ENCODE measurements at places on chromosomes 11 and 22.

GRCh38 chr11:92632495-92632894 lies 337.0 kb upstream of the MTNR1B start:
- DNase-seq: no peak

GRCh38 chr22:27473533-27473932 lies 328.0 kb downstream of the MN1 start:
- no peak for DNase-seq

DNA sequence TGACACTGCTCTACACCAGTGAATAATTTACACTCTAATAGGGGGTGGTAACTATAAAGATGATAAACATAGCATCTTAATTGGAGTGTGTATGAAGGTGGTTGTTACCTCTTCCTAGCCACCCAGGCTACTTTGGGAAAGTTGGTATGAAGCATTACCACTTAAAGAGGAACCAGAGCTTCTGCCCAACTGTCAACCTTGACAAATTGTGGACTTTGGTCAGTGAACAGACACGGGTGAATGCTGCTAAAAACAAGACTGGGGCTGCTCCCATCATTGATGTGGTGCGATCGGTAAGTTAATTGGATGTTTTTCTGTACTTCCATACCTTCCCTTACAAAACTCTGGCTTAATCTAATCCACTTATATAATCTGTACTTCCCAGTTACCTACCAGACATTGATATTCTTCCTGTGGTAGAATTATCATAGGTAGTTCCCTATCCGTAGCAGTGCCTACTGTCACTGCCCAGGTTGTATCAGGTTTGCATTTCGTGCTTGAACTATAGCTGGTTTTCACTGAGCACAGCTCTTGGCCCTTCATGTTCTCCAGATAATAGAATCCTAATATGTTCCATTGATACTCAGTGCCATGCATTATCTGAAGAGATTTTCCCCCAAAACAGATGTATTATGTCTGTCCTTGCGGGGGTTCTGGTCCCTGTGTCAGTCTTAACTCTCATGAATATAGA lies 2.2 kb downstream of the RPL27A start:
- DNase-seq: no peak

DNA sequence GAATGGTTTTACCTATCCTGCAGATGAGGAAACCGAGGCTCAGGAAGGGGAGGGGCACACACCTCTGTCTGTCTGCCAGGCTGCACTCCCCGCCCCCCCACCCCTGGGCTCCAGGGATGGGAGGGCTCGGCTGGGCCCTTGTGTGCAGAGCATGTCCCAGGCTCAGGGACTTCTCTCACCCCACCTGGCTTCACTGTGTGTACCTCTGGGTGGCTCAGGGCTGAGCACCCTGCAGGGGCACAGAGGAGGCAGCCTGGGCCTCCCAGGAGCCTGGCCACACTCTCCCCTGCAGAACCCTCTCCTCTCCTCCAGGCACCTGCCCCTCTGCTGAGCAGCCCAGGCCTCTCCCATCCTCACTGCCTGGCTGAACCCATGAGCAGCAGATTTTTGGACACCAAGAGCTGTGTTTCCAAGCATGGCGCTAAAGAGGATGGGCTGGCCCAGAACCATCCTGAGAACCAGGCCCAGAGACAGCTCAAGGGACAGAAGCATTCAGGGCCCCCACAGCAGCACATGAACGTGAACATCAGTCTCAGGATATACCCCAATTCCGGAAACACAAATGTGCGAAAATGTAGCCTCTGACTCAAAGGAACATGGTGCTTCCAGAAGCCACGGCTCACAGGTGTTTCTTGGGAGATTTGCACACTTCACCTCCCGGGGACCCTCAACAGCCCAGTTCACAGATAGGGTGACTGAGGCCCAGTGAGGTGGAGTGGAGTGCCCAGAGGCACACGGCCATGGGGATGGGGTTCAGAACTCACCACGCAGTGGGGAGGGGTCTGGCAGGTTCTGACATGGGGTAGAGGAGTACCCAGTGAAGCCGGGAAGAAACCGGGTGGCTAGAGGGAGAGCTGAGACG lies 10.5 kb downstream of the EMID1 start:
- DNase-seq: no peak

GRCh38 chr11:8826901-8827560 lies 84.0 kb upstream of the AKIP1 start:
- DNase-seq: no peak

DNA sequence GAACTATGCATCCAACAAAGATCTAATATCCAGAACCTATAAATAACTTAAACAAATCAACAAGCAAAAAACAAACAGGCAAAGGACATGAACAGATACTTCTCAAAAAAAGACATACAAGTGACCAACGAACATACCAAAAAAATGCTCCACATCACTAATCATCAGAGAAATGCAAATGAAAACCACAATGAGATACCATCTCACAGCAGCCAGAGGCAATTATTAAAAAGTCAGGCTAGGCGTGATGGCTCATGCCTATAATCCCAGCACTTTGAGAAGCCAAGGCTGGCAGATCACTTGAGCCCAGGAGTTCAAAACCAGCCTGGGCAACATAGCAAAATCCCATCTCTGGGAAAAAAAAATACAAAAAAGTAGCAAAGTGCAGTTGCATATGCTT lies 10.7 kb downstream of the SAA4 start:
- no peak for DNase-seq

DNA sequence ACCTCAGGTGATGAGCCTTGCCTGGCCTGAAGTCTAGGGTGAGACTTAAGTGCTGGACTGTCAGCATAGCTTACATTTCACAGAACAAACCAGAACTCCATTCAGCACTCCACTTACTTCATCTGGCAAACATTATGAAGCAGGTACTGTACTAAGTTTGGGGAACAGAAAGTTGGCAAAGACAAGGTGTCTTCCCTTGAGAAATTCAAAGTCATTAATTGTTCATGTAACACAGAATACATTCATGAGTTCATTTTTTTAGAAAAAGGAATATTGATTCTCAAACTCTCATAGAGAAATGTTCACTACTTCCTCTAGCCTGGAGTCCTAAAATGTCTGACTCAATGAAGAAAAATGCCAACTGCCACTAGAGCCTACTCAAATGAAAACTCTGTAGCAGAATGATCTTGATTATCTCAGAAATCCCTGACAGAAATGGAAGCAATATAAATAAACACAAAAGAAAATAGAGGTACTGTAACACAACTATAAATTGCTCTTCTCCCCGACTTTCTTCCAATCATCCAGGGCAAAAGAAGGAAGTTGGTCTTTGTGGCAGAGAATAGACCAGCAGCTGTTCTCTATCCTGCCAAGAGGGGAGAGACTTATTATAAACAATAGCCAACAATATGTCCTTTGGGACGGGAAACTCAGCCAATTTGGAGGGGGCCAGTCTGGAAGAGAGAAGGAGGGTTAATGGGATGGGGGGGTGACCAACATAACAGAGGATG lies 129.2 kb upstream of the MTMR2 start:
- no peak for DNase-seq

- no peak for DNase-seq
These were observed 15.8 kb upstream of the TCF20 start for GRCh38 chr22:42286205-42286604.

- DNase-seq: no peak
These were observed 37.7 kb upstream of the PCF11 start for GRCh38 chr11:83119216-83119615.

DNA sequence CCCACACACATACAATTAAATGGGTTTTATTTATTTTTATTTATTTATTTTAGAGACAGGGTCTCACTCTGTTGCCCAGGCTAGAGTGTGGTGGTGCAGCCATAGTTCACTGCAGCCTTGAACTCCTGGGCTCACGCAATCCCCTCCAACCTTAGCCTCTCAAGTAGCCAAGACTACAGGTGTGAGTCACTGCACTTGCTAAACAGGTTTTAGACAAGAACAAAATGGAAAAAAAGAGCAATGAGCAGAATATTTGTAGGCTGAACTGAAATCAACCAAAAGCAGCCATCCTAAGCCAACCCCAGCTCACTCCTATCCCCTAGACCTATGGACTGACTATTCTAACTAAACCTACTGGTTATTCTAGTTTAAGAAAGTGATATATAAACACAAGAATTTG lies 37.8 kb downstream of the MRE11 start:
- DNase-seq: no peak

GRCh38 chr11:62124186-62125113 lies 639 bp downstream of the INCENP start:
- no peak for DNase-seq

GRCh38 chr11:77636731-77637344 lies 756 bp downstream of the CLNS1A start:
- DNase-seq: no peak

DNA sequence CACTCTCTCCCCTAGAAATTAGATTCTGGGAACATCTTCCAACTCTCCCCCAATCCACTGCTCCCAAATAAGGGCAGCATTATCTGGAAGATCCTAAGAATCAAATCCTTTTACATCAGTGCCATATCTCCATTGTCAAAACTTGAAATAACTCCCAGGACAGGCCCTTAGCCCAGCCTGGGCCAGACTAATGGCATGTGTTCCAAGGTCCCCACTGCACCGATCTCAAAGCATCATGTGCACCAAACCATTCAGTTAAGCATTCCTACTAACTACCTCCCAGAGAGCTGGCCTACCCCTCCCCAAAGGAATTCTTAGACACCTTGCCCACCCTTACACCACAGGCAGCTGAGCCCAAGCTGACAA lies 44.2 kb upstream of the POU2AF1 start:
- no peak for DNase-seq

- DNase-seq: no peak
These were observed 216.3 kb downstream of the DDX10 start for GRCh38 chr11:108881131-108881530.
